ENCODE measurements at places on chromosomes 1 and 21. TPM values are rescaled to one million over a fixed set of nuclear protein-coding genes. Genes with fewer than 3 reads are reported as not detected.

The FAM177B gene
- total RNA-seq, result not detected

- no peak overlapping the region for H3K27ac ChIP-seq
- H3K4me3 ChIP-seq, result no peak overlapping the region
- H3K4me1 ChIP-seq, result no peaks in the 10 kb centered on the region
- no peaks in the 10 kb centered on the region for H3K36me3 ChIP-seq
- DNase-seq, result no peak
Measured at GRCh38 chr1:86861424-86861823, 52.5 kb downstream of the SELENOF start.

GRCh38 chr1:241627453-241628259 lies 12.5 kb downstream of the CHML start:
- H3K27ac ChIP-seq, result peak overlapping the region; percentile 57
- no peak overlapping the region for H3K4me3 ChIP-seq
- DNase-seq, result no peak
- no peaks in the 10 kb centered on the region for H3K27me3 ChIP-seq

DNA sequence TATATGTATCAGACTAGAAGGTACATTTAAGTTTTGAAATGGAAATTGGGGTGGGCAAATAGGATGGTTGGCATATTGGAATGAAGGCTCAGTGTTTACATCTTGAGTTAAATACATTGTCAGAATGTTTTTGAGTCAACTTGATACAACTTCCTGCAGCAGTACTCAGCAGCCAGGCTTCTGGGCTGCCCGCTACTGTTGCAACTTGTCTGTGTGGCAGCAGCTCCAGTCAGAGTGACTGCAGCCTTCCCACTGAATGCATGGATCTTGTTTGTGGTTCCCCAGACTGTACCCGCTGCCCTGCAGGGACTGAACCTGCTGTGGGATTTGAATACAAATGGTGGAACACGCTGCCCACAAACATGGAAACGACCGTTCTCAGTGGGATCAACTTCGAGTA lies 24.9 kb upstream of the SARS1 start:
- no peaks in the 10 kb centered on the region for H3K36me3 ChIP-seq
- DNase-seq, result no peak

- H3K4me1 ChIP-seq, result peaks cover 14% of the 10 kb centered on the region
- H3K36me3 ChIP-seq, result no peaks in the 10 kb centered on the region
- no peak for DNase-seq
- no peak overlapping the region for H3K4me3 ChIP-seq
- H3K27ac ChIP-seq, result peak overlapping the region; percentile 20
- no peaks in the 10 kb centered on the region for H3K27me3 ChIP-seq
Measured at GRCh38 chr1:8455700-8456307, 137.9 kb downstream of the SLC45A1 start.

The ADAMTSL4 gene
- 9.5 TPM for total RNA-seq

The AMY1A gene
- not detected for total RNA-seq

DNA sequence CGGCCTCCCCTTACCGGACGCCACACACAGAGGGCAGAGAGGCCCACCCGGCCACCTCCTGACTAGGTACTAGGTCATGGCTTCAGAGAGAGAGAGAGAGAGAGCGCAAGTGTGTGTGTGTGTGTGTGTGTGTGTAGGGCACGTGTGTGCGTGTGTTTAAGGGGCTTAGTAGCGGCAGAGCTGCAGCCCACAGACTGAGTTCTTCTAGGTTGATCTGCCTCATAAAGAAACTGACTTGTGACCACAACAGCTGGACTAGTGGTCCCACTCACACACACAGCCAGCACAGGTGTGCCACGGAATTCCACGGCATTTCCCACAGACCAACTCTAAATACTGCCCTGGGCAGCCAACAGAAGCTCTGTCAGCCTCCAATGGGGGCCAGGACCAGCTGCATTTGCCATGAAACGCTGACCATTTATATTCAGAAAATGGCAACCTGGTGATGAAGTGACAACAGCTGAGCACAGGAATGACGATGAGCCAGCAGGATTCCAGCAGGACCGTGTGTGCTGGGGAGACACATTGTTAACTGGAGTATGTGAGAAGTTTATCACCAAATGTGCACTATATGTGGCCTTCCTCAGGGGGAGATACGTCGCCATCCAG lies 38.8 kb upstream of the GPR153 start:
- no peaks in the 10 kb centered on the region for H3K27me3 ChIP-seq
- no peaks in the 10 kb centered on the region for H3K36me3 ChIP-seq
- H3K4me1 ChIP-seq, result no peaks in the 10 kb centered on the region

The LRRN2 gene
- 2.0 TPM for total RNA-seq

DNA sequence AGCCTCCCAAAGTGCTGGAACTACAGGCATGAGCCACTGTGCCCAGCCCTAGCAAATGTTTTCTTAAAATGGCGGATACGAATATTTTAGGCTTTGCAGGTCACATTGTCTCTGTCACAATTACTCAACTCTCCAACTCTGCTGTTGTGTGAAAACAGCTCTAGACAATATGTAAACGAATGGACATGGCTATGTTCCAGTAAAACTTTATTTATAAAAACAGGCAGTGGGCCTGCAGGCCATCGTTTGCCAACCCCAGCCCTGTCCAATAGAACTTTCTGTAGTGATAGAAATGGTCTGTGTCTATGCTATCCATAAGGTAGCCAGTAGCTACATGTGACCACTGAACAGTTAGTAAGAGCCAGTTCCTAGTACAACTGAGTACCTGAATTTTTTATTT lies 4.3 kb upstream of the FBXO6 start:
- H3K27ac ChIP-seq, result no peak overlapping the region
- H3K36me3 ChIP-seq, result no peaks in the 10 kb centered on the region
- peaks cover 4% of the 10 kb centered on the region for H3K4me1 ChIP-seq
- no peaks in the 10 kb centered on the region for H3K27me3 ChIP-seq
- no peak for DNase-seq
- no peak overlapping the region for H3K4me3 ChIP-seq

The LEFTY1 gene
- not detected for total RNA-seq

All from Panc1 (cell line).